GM13976 (cell line): ENCODE measurements at places on chromosomes 4 and X.

- DNase-seq: no peak
Measured at GRCh38 chr4:57633212-57633859, 523.2 kb upstream of the IGFBP7 start.

GRCh38 chr4:55575513-55575912 lies 16.5 kb downstream of the PDCL2 start:
- DNase-seq: no peak

DNA sequence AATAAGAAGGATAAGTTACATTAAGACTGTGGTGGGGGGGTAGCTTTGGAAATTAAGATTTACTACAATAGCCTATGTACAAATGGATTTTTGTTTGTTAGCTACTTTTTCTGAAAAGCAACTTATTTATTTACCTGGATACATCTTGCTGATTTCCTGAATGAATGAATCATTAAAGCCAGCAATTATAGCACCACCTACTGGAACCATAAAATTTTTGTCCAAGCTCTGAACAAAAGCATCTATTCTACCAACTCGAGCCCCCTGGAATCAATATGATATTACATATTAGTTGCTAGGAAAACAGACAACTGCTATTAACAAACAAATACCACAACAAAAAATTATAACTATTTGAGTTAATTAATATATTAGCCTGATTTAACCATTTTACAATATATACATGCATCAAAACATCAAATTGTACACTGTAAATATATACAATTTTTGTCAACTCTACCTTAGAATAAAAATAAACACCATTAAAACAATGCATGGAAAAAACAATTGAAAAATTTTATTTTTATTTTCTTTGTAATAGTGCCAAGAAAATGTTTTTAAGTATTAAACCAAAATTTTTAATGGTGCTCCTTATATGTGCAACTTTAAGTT lies 15.3 kb downstream of the SEPSECS start:
- DNase-seq: peak; percentile 34

DNA sequence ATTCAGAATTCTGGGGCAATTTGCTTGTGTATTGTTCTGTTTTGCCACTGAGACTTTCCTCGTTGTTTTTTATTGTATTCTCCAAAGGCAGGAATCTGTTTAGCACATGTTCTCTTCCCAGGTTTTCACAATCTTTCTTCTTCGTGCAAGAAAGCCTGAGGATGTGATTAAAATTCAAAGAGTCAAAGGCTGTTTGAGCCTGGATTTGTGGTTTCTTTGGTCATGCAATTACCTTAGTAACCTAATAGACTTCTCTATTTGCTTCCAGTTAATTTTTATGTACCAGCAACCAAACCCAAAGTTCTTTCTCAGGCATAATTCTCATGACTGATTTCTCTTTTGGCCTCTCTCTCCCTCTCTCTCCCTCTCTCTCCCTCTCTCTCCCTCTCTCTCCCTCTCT lies 1420.1 kb upstream of the TENM3 start:
- DNase-seq: no peak
